WERI-Rb-1 (cell line): ENCODE measurements at places on chromosomes 12 and 14.

DNA sequence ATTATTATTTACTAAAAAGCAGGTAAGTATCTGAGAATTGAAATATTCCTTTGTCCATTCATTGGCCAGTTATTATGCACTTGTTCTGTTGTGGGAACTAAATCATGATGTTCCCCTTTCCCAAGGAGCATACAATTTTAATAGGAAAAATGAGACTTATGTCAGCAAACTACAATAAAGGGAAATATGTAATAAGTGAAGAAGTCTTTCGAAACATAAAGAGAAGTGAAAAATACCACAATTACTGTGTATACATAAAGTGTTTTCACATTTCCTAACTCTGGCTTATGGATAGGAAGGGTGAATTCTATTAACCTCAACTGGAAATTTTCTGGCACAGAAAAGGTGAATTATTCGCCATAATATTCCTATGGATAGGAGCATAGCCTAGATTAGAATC lies 78.4 kb upstream of the DNM1L start:
- DNase-seq, result no peak

DNA sequence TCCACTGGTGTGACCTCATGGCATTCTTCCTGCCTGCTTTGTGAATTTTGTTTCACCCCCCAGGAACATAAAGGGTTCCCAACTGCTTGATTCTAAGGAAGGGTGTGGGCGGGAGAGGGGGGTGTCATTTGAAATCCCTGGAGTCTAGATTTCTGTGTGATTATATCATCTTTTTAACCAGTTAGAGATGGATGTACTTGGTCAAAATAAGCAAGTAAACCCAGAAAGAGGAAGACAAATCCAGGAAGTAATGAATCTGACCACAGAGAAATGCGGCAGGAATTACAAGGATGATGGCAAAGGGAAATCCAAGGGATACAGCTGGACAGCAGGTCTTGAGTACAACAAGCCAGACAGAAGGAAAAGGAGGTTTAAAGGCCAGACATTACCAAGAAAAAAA lies 38.9 kb downstream of the DMAC2L start:
- DNase-seq, result no peak

GRCh38 chr14:103801459-103801858 lies 45.9 kb downstream of the PPP1R13B start:
- no peak for DNase-seq

- DNase-seq, result no peak
Observed at GRCh38 chr12:93938317-93938716, 210.1 kb upstream of the PLXNC1 start.

DNA sequence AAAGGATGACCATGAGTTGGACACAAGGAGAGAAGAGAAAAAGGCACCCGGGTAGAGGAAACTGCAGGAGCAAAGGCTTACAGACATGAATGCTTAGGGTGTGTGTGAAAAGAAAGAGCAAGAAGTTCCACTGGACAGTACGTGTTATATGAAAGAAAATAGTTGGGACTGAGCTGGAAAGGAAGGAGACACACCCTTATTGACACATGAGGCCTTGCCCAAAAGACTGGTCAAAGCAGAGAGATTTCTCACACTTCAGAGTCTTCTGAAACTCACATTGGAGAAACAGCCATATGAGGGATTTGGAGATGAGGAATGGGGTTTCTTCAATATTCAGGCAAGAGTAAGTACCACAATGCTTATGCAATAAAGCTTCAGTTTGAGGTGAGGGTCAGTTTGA lies 56.0 kb downstream of the TTC9 start:
- no peak for DNase-seq

DNA sequence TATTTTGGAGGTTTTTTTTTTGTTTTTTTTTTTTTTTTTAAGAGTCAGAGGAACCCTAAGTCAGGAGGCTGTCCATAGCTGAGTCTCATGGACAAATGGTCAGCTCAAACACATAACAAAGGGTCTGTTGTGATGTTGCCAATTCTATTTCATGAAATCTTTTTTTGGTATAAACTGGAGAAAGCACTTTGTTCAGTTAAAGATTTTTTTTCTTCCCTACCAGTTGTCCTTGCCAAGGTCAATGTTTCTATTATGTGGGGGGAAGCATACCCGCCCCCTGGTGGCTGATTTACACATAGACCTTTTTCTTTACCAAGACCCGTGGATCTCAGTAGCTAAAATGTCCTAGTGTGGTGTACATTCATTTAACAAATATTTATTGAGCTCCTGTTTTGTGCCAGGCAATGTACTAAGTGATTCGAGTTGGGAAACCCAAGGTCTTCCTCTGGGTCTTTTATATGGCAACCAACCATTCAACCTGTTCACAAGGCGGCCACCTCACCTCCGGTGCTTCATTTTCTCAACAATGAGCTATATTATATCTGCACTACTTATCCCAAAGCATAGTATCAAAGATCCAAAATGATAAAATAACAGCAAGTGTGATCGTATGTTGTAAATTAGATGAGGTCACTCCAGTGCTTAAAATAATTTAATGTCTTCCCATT lies 214.5 kb downstream of the PAH start:
- peak; percentile 24 for DNase-seq

GRCh38 chr12:4649358-4649661 lies 396 bp downstream of the NDUFA9 start:
- DNase-seq, result no peak
